Spinal cord (tissue), 10 donors: ENCODE measurements at places on chromosomes 6 and 20. TPM values are rescaled to one million over a fixed set of nuclear protein-coding genes. Genes with fewer than 3 reads are reported as not detected.

- DNase-seq: no peak
- H3K4me3 ChIP-seq: peak overlapping the region; percentile 35
- peaks cover 7% of the 10 kb centered on the region for H3K4me1 ChIP-seq
- peaks cover 19% of the 10 kb centered on the region for H3K27me3 ChIP-seq
- H3K27ac ChIP-seq: no peak overlapping the region
Observed at GRCh38 chr6:42104095-42104803, 38.2 kb downstream of the C6orf132 start.

DNA sequence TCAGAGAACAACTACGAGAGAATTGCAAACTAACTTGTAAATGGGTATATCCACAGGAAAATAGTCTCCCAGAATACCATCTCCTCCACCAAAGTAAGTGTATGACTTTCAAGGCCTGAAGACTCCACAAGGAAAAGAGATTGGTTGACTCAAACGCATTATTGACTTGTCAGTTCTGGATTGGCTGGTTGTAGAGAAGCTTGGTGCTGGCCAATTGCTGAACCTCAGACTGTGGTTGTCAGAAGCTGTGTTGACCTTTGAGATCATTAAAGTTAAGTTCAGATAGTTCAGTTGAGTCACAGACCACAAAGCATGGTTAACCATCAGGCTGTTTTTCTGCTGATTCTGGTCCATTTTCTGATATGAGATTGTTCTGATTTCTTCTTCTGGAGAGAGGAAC lies 388.3 kb downstream of the BMP2 start:
- no peaks in the 10 kb centered on the region for H3K36me3 ChIP-seq
- H3K4me3 ChIP-seq: no peak overlapping the region
- H3K27me3 ChIP-seq: no peaks in the 10 kb centered on the region
- H3K27ac ChIP-seq: no peak overlapping the region
- DNase-seq: no peak

GRCh38 chr6:108355120-108355519 lies 60.3 kb downstream of the AFG1L start:
- H3K36me3 ChIP-seq: no peaks in the 10 kb centered on the region
- H3K4me1 ChIP-seq: no peaks in the 10 kb centered on the region
- no peaks in the 10 kb centered on the region for H3K27me3 ChIP-seq
- H3K27ac ChIP-seq: no peak overlapping the region
- no peak overlapping the region for H3K4me3 ChIP-seq

DNA sequence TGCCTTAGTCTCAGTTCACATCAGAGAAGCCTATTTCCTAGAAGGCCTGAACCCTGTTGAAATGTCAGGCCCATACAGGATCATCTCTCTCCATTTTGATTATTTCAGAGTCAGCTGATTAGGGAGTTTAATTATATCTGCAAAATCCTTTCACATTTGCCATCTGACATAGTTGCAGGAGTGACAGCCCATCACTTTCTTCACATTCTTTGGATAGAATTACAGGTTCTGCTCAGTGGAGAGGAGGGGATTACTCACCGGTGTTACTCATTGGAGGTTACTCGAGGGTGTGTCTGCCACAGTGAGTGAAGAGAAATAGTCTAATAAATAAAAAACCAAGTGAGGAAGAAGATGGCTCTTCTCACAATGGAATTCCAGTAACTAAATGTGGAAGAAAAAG lies 216.8 kb downstream of the TMEM242 start:
- no peak for DNase-seq
- no peaks in the 10 kb centered on the region for H3K36me3 ChIP-seq
- peaks cover 5% of the 10 kb centered on the region for H3K4me1 ChIP-seq
- H3K27ac ChIP-seq: no peak overlapping the region
- H3K4me3 ChIP-seq: no peak overlapping the region
- H3K27me3 ChIP-seq: no peaks in the 10 kb centered on the region

DNA sequence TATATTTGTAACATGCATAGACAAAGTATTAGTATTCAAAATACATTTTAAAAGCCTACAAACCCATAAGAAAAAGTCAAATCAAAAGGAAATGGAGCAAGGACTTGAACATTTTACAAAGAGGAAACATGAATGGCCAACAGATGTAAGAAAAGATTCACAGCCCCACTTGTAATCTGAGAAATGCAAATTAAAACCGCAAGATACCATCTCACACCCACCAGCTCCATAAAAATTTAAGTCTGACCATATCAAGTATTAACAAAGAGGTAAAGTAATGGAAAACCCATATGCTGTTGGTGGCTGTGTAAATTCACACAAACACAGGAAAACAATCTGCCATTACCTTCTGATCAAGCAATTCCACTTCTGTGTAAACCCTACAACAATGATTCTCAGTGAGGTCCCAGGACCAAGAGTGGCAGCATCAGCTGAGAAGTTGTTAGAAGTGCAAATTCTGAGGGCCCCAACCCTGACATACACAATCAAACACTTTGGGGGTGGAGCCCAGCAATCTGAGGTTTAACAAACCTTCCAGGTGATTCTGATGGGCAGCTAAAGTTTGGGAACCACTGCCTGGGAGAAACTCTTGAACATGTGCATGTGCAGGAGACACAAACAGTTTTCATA lies 30.9 kb downstream of the BCL2L1 start:
- no peaks in the 10 kb centered on the region for H3K27me3 ChIP-seq
- peaks cover 6% of the 10 kb centered on the region for H3K4me1 ChIP-seq
- no peak for DNase-seq
- peaks cover 24% of the 10 kb centered on the region for H3K36me3 ChIP-seq

DNA sequence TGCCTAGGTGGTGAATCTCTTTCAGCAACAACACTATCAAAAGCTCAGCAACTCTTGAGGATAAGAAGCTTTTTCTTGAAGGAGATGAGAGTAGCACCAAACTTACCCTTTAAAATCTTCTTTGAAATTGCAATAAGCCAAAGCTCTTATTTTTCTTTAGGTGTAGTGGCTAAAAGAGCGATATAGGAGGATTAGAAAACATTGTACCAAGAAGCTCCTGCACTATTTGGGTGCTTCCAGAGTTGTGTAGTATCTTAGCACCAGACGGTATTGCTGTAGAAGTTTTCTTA lies 1.2 kb downstream of the FUT9 start:
- no peak for DNase-seq
- peak overlapping the region; percentile 20 for H3K27ac ChIP-seq
- no peaks in the 10 kb centered on the region for H3K36me3 ChIP-seq

- H3K4me3 ChIP-seq: no peak overlapping the region
- H3K36me3 ChIP-seq: no peaks in the 10 kb centered on the region
- H3K27ac ChIP-seq: no peak overlapping the region
- no peak for DNase-seq
Observed at GRCh38 chr6:30787954-30788353, 43.6 kb upstream of the IER3 start.

GRCh38 chr20:25051386-25052155 lies 6.4 kb downstream of the ACSS1 start:
- no peak overlapping the region for H3K27ac ChIP-seq
- H3K4me3 ChIP-seq: no peak overlapping the region
- H3K27me3 ChIP-seq: no peaks in the 10 kb centered on the region
- peaks cover 80% of the 10 kb centered on the region for H3K4me1 ChIP-seq
- H3K36me3 ChIP-seq: peaks cover 22% of the 10 kb centered on the region

GRCh38 chr6:169269180-169270076 lies 15.8 kb upstream of the THBS2 start:
- H3K4me3 ChIP-seq: no peak overlapping the region
- H3K4me1 ChIP-seq: peaks cover 6% of the 10 kb centered on the region
- no peaks in the 10 kb centered on the region for H3K36me3 ChIP-seq
- no peaks in the 10 kb centered on the region for H3K27me3 ChIP-seq

- H3K36me3 ChIP-seq: peaks cover 16% of the 10 kb centered on the region
- no peaks in the 10 kb centered on the region for H3K27me3 ChIP-seq
- H3K27ac ChIP-seq: no peak overlapping the region
- peaks cover 39% of the 10 kb centered on the region for H3K4me1 ChIP-seq
Observed at GRCh38 chr20:62043131-62043914, 22.4 kb downstream of the TAF4 start.

DNA sequence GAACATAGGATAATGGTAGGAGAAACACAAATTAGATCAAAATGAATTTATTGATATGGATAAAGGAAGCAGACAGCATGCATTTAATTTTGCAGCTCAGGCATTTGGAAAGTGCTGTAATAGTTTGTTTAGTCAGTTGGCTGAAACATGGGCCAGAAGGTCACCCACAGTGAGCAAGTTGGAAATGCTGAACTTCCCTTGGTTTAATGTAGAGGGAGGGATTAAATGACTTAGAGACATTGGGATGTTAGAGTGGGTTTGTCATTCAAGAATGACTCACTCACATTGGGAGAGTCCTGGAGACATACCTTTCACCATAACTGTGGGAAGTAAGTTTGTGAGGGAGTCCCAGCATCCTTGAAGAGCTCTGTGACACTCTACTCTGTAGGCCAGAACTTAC lies 231.5 kb upstream of the PLCB4 start:
- no peak overlapping the region for H3K4me3 ChIP-seq
- no peak overlapping the region for H3K27ac ChIP-seq
- no peak for DNase-seq
- no peaks in the 10 kb centered on the region for H3K27me3 ChIP-seq
- H3K4me1 ChIP-seq: no peaks in the 10 kb centered on the region
- no peaks in the 10 kb centered on the region for H3K36me3 ChIP-seq

DNA sequence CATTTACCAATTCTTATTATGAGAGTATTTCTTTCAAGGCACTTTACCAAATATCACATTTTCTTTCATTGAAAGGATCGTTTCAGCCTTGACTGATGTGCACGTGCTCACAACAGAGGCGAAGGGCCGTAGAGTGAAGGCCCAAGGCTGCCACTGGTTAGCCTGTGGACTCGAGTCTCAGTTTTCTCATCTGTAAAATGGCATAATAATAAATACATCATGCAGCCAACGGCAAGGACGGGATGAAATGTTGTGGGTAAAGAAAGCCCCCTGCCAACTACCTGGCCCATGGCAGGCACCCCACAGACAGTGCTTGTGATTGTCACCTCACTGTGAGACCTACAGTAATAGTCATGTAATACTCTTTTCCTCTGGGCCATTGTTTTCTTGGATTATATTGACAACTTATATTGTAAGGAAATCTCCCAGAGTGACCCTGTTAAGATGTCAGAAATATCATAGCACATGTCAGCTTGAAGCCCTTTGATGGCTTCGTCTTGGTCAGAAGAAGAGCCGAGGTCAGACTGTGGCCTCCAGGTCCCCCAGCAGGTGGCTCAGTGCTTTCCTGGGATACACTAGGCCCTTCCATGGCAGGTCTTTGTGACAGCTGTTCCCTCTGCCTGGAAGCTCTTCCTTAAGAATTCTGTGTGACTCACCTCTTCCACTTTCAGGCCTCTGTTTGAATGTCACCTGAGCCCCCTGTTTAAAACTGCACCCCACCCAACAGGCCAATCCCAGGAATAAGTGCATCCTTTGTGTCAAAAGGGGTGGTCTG lies 36.3 kb downstream of the FAM50B start:
- DNase-seq: no peak
- no peak overlapping the region for H3K4me3 ChIP-seq
- H3K36me3 ChIP-seq: no peaks in the 10 kb centered on the region
- H3K27ac ChIP-seq: no peak overlapping the region
- H3K27me3 ChIP-seq: no peaks in the 10 kb centered on the region

GRCh38 chr6:14472986-14473337 lies 355.4 kb downstream of the CD83 start:
- H3K27ac ChIP-seq: no peak overlapping the region
- peaks cover 9% of the 10 kb centered on the region for H3K4me1 ChIP-seq
- H3K4me3 ChIP-seq: no peak overlapping the region
- no peaks in the 10 kb centered on the region for H3K27me3 ChIP-seq

DNA sequence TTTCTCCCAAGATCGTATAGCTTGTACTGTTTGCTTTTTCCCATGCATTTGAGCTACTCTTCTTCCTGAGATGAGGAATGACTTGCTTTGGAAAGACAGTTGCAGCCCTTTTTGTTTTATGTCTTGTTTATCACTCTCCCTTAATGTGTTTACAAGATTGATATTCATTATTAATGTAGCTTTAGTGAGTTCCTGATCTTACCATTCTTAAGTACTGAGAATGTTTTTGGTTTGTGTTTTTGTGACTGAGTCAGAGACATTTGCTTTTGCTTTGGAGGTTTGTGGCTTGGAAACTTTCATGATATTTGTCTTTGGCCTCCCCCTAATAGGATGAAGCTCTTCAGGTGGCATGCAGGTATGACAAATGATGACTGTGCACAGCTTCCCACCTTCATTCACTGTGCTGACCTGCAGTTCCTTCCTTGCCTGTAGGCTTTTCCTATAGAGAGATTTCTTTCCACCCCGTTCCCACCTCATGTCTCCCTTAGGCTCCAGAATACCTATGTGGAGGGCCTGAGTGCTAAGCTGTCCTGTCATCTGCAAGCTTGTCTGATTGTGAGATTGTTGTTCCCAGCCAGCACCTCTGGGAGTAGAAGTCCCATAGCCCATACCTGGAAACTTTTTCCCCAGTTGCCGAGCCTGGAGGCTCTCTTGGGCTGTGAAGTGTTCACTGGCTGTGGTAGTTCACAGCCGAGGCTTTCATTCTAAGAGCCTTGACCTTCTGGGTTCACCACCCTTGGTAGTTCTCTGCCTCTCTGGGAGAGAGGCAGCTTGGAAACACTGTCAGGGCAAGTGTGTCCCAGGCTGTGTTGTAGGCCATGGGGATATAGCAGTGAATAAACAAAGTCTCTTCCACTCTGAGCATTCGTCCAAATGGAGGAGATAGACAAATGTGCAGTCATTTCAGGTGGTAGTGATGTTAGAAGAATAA lies 27.1 kb downstream of the CDS2 start:
- peaks cover 3% of the 10 kb centered on the region for H3K4me1 ChIP-seq
- DNase-seq: no peak
- no peaks in the 10 kb centered on the region for H3K27me3 ChIP-seq
- peaks cover 3% of the 10 kb centered on the region for H3K36me3 ChIP-seq
- no peak overlapping the region for H3K4me3 ChIP-seq

- no peaks in the 10 kb centered on the region for H3K4me1 ChIP-seq
- no peak for DNase-seq
- H3K27ac ChIP-seq: no peak overlapping the region
- no peaks in the 10 kb centered on the region for H3K36me3 ChIP-seq
- H3K4me3 ChIP-seq: no peak overlapping the region
Observed at GRCh38 chr20:39885975-39886649, 802.9 kb downstream of the MAFB start.

GRCh38 chr6:106773996-106774629 lies 144.7 kb downstream of the QRSL1 start:
- H3K4me3 ChIP-seq: no peak overlapping the region
- H3K27me3 ChIP-seq: no peaks in the 10 kb centered on the region
- peaks cover 13% of the 10 kb centered on the region for H3K4me1 ChIP-seq
- H3K27ac ChIP-seq: no peak overlapping the region
- DNase-seq: peak; percentile 19

- H3K27ac ChIP-seq: no peak overlapping the region
- H3K4me1 ChIP-seq: peaks cover 6% of the 10 kb centered on the region
- H3K36me3 ChIP-seq: no peaks in the 10 kb centered on the region
- H3K4me3 ChIP-seq: no peak overlapping the region
Observed at GRCh38 chr6:5942591-5942990, 64.1 kb downstream of the NRN1 start.

The TPD52L1 gene
- polyA plus RNA-seq: 21.0 TPM

The LAMA2 gene
- 23.9 TPM for polyA plus RNA-seq

The CSNK2B gene
- polyA plus RNA-seq: 215 TPM

The TRIM31 gene
- polyA plus RNA-seq: not detected

The OOEP gene
- polyA plus RNA-seq: not detected
